Erythroblast (primary cell): ENCODE measurements at places on chromosomes 5 and 9.

DNA sequence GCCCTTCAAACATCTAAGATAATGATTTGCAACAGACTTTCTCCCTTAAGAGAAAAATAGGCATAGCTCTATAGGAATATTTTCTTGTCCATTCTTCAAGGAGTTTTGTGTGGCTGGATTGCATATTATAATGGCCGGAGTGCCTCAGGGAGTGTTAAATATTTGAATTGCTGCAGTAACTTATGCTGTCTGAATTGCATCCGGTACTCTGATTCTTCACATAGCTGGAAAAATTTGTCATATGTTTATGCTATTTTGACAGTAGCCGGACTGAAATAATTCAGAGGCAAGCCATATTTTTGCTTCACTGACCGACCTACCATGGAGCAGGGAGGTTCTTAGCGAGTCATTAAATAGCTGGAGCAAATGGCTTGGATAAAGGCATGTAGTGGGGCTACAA is 621.0 kb downstream of the ACTL7B start:
- no peak for DNase-seq

DNA sequence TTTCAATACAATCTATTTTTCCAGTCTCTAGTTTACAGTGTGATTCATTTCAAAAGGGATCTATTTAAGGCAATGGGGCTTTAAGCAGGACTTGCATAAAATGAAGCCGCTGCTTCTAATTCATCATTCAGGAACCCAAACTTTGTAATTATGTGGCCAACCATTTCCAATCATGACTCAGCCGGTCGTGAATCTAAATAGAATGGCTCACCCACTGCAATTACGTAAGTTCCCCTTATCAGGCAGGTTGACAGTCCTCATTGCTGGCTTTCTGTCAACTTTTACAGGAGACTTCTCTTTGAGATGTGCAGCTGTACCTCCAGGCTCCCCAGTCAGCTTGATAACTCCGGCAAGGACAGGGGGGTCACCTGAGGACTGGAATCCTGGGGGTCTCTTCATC is 152.8 kb upstream of the DAP start:
- peak; percentile 76 for DNase-seq

GRCh38 chr5:33629999-33630398 is 189.2 kb downstream of the TARS1 start:
- DNase-seq: no peak

DNA sequence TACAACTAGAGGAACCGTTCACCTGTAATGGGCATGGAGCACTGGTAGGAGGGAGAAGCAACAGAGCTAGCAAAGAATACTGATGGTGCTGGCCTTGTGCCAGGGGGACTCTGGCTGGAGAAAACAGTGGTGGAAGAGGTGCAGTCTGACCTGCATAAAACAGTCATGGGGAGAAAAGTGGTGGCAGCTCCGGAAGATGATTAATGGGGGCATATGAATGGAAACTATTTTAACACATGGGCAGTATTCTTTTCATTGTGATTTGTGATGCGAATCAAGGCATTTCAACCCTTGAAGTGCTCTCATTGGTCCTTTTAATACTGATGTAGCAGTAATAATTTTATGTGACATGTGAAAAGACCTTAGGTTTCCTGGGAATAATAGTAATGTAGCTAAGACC is 219.6 kb downstream of the ADAMTS6 start:
- DNase-seq: no peak

GRCh38 chr5:138138949-138139780 is at the start of gene NME5:
Gene NME5, minus strand, starts transcription at chr5:138139428. Its CDS starts 648 bp downstream, at chr5:138138780.
- peak; percentile 66 for DNase-seq

DNA sequence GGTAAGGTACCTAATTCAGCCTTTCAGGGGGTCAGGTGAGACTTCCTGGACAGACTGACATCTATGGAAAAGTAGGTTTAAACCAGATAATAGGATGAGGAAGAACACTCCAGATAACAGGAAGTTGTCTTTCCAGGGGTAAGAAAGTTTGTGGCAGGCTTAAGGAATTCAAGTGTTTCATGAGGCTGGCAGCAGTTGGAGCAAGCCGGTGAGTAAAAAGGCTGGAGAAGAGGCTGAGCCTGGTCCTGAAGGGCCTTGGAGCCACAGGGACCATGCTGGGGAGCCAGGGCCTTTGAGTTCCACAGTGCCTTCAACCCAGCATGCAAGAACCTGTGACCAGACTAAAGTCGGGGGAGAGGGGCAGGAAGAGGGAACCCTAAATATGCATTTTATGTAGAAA is 353.4 kb downstream of the SPOCK1 start:
- no peak for DNase-seq

DNA sequence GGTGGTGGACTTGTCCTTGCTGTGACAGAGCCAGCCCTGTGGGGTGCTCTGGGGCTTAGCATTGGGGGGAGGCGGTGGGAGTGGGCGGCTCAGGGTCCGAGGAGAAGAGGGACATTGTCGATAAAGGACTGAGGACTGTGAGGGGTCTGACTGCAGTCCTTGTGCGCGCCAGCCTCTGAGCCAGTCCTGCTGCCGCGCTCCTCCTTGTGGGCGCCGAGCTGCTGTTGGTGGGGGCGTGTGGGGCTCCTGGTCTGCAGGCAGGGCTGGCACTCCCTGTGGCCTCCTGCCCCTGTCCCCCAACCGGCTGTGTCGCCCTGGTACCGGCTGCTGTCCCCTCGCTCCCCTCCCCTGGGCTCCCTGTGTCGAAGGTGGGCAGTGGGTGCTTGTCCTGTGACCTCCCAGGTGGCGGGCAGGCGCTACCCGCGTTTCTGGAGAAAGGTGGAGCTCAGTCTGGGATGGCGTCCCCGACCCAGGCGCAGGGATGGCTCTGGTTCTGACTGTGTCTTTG is 6.9 kb downstream of the RNU6ATAC start:
- DNase-seq: no peak

GRCh38 chr9:109715344-109715743 is 64.7 kb upstream of the PALM2AKAP2 start:
- no peak for DNase-seq

- no peak for DNase-seq
These were observed 53.0 kb downstream of the NR2F1 start for GRCh38 chr5:93635991-93636390.

GRCh38 chr5:137828664-137829063 is 39.0 kb upstream of the MYOT start:
- no peak for DNase-seq

DNA sequence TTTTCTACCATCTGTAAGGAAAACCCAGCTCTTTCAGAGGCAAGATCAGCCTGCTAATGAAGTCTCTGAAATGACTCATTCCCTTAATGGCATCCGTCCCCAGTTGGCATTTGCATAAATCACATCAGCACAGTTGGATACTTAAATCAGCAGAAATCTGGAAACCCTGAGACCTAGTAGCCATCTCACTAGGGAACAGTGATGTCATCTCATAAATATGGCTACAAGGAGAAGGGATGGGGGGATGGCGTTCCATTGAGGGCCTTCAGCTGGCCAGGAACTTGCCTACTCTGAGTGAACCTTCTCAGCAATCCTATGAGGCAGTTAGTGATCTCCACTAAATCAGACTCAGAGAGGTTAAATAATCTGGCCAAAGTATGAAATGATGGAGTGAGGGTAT is 81.8 kb downstream of the CMYA5 start:
- no peak for DNase-seq

DNA sequence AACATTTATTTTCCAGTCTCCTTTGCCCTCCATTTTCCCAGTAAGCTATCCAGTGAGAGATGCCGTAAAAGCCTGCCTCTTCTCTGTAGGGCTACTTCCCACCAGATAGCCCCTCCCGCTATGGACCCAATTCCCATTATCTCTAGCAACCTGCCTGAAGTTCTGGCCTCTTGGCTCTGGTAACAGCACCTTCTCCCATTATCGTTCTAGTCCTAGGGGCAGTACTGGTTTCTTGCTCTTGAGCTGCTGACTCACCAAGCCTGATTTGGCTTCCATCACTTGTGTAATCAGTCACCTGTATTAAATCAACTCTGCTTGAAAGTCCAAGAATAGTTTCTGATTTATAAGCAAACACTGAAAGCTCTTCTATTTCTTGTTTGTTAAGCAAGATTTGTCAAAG is 42.8 kb upstream of the PARP8 start:
- DNase-seq: no peak

DNA sequence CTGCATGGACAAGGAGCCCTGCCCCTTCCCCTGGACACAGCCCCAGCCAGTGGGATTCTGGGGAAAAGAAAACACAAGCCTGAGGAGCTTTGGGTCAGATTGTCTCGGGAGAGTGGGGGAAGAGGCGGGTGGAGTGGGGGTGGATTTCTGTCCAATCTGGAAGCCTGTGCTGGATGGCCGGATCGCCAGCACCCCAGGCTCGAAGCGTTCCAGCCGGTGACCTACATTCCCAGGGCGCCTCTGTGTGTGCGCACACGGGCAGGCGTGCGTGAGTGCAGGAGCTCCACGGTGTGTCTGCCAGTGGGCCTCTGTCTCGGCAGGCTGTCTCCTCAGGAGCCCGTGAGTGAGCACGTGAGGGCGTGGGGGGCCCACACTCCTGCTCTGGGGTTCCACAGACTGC is 74.3 kb upstream of the DAB2IP start:
- DNase-seq: no peak

GRCh38 chr5:126043688-126044087 is 379.5 kb upstream of the GRAMD2B start:
- DNase-seq: no peak

GRCh38 chr9:80775530-80775929 is 913.8 kb downstream of the TLE1 start:
- DNase-seq: no peak

GRCh38 chr5:136740228-136740627 is 374.9 kb upstream of the TRPC7 start:
- no peak for DNase-seq

DNA sequence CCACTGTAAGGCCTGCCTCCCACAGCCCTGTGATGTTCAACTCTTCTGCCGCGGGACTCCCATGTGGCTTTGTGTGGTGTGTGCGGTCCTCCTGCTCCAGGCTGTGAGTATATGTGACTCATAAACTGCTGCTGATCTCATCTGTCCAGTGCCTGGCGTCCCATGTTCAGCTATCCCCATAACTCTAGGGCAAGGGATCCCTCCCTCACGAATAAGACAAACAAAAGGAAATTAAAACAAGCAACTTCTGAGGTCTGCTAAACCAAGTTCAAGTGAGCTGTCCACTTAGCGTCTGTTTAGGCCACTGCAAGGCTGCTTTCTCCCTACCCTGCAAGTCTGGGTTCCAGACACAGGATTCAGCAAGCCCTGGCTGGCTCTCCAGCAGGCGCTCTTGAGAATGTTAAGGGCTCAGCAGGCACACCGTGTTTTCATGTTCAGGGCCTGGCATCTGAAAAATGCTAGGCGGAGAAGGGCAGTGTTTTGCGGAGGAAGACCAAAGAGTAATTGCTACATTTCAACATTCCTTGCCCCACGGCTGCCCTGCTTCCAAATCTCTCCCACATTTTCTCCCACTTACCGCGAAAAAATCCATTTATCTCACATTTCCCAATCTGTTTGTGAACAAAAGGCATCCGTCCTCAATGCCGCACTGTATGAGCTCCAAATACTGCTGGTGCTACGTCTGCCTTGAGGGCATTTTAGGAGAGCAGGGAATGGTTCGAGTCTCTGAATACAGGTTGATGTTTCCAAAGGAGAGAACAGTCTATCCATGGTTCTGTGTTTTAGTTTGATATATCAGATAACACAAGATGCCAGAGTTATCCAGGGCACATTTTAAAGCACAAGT is 280.2 kb downstream of the SEMA5A start:
- DNase-seq: no peak

DNA sequence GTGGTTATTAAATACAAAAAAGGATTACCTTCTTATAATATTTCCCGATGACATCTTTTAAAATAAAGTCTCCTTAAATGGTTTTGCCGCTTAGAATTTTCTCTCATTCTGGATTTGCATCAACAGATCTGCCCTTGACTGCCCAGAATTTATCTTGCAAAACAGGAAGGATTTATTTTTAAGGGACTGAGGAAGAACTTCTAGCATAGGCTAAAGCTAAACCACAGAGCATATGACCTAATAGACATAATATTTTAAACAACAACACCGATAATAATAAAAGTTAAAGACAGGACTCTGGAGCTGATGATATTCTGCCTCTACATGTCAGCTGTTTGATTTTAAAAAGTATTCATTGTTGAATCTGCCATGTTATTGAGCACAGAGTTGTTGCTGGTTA is 145.3 kb upstream of the ADCY2 start:
- no peak for DNase-seq

GRCh38 chr9:131113655-131114054 is 11.7 kb upstream of the NUP214 start:
- DNase-seq: no peak

GRCh38 chr5:40691894-40692293 is 12.2 kb downstream of the PTGER4 start:
- DNase-seq: no peak

DNA sequence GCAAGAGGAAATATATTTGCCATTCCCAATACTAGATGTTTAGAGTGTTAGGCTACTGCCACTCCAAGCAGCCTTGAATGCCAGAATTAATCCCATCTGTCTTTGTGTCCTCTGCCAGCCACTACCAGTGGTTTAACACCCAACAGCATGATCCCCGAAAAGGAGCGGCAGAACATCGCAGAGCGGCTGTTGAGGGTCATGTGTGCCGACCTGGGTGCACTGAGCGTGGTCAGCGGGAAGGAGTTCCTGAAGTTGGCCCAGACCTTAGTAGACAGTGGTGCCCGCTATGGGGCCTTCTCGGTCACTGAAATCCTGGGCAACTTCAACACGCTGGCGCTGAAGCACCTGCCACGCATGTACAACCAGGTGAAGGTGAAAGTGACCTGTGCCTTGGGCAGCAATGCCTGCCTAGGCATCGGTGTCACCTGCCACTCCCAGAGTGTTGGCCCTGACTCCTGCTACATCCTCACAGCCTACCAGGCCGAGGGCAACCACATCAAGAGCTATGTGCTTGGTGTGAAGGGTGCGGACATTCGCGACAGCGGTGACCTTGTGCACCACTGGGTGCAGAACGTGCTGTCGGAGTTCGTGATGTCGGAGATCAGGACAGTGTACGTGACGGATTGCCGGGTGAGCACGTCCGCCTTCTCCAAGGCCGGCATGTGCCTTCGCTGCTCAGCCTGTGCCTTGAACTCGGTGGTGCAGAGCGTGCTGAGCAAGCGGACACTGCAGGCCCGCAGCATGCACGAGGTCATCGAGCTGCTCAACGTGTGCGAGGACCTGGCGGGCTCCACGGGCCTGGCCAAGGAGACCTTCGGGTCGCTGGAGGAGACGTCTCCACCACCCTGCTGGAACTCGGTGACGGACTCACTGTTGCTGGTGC is 29.3 kb downstream of the AMBP start:
- no peak for DNase-seq

- no peak for DNase-seq
These were observed 93.6 kb downstream of the TRIO start for GRCh38 chr5:14236757-14237156.

DNA sequence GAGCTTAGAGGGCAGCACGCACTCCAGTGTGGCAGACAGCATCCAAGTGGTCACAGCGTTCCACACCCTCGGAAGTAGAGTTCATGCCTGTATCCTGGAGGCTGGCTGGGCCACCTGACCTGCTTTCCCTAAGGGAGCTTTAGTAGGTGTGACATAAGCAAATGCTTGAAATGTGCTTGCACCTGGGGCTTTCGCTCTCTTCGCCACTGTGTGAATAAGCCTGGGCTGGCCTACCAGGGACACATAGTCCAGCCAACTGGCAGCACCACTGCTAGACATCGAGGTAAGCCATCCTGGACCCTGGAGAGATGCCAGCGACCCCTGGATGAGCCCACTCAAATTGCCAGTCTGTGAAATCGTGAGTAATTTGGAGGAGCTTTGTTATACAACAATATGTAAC is 24.9 kb upstream of the IRX4 start:
- DNase-seq: no peak
